ENCODE measurements at places on chromosomes 7 and 10.

DNA sequence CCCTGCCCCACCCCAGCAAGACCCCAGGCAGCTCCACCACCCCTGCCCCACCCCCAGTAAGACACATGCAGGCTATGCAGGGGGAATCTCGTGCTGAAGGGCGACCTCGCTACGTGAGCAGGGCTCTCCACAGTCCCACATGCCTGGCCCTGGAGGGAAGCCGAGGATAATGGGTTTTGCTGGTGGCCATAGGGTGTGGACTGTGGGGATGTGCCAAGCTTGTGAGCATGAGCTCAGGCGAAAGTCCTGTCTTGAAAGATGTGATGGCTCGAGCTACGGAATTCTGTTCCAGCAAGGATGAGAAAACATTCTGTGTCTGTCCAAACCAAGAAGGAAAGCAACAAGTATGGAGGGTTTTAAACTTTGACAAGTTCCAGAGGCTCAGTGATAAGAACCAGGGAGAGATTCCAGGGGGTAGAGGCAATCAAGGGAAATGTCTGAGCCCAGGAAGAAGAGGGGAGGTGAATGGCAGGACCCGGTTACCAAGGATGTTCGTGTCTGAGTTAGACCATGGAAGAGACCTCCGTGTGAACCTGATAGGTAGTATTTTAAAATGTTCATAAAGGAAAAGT lies 63.1 kb downstream of the PYROXD2 start:
- DNase-seq: no peak

GRCh38 chr10:8047452-8048280 lies 6.8 kb upstream of the GATA3 start:
- DNase-seq: no peak

DNA sequence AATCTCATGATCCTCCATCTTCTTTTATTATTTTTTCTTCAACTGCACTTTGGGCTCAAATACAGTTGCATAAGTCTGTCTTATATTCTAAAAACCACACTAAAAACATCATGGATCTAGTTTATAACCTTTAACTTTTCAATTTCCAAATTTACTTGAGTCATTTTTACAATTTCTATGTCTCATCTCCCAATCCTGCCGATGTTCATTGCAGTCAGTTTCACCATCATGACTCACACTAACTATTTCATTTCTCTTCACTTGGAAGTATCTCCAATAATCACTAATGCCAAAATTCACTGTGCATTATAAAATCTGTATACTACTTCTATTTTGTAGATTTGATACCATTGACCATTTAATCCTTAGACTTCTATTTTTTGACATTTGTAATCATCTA lies 806.9 kb upstream of the SORCS1 start:
- DNase-seq: no peak

GRCh38 chr7:129024125-129024524 lies 30.8 kb downstream of the TNPO3 start:
- DNase-seq: no peak

DNA sequence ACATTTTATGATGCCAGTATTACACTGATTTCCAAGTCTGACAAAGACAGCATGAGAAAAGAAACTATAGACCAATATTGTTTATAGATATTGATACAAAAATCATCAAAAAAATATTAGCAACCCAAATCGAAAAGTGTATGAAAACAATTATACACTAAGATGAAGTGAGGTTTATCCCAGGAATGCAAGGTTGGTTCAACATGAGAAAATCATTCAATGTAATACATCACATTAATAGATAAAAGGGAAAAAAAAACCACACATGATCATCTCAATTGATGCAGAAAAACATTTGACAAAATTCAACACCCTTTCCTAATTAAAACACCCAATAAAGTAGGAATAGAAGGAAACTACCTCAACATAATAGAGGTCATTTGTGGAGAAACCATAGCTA lies 153.9 kb downstream of the DNAJC1 start:
- no peak for DNase-seq

- DNase-seq: no peak
Measured at GRCh38 chr10:101238732-101239105, 9.5 kb upstream of the LBX1 start.

DNA sequence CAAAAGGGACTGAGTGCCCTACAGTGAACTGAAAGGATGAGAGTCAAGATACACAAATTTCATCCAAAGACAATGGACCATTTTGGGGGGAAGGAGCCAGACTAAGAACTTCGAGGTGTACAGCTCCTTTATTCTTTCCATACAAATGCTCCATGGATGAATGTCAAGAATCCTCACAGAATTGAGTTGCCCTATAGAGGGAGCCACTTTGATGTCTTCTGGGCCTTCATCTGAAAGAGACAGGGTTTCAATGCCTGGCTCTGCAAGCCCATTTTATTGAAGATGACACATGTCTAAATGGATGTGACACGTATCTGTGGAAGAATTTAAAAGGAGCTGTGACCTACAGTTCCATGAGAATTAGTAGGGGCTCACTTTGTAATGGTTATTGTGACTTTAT lies 32.0 kb upstream of the NRG3 start:
- DNase-seq: no peak

GRCh38 chr10:67288688-67289410 lies 363.0 kb downstream of the LRRTM3 start:
- no peak for DNase-seq

- no peak for DNase-seq
Measured at GRCh38 chr7:125136755-125137532, 207.3 kb upstream of the POT1 start.

DNA sequence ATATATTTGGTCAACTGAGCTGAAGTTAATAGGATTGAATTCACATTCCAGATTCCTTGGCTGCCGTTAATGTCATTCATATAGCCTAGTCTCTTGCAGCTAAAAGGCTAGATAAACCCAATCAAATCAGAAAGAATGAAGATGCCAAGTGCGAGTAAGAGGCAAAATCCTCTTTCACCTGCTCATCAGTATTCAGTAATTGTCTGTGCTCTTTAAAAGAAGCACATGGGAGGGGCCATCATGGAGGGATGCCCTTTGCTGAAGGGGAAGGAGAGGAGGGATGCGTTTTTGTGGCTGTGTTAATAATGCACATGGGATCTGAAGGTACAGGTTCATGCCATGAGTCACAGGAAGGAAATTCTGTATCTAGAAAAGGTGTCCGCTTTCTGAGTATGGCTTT lies 232.2 kb downstream of the TMEM178B start:
- no peak for DNase-seq

- DNase-seq: no peak
Measured at GRCh38 chr10:11898372-11899066, 75.4 kb downstream of the PROSER2 start.

GRCh38 chr10:32929634-32930033 lies 28.4 kb downstream of the ITGB1 start:
- no peak for DNase-seq

DNA sequence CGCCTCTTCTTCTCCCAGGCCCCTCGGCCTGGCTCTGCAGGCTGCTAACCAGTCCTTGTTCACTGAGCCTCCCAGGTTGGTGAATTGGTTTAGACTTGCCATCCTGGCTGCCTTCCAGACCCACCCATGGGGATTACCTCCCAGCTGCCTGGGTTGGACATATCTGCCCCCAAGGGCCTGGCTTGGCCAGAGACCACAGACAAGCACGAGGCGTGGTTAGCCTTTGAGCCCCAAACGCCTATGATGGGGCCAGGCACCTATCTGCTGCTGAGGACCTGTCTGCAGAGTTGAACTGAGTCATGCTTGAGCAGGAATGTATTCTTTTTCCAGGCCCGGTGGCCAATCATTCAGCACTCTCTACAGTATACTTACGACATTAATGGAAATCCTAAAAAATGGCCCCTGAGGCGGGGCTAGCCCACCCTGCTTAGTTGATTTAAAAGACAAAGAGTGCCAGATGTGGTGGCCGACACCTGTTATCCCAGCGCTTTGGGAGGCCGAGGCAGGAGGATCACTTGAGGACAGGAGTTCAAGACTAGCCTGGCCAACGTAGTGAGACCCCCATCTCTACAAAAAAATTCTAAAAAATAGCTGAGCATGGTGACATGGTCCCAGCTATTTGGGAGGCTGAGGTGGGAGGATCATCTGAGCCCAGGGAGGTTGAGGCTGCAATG lies 361.5 kb downstream of the FRMD4A start:
- DNase-seq: no peak

GRCh38 chr10:96618653-96619052 lies 31.8 kb upstream of the TM9SF3 start:
- no peak for DNase-seq

GRCh38 chr7:5526100-5526905 lies 102.7 kb upstream of the TNRC18 start:
- DNase-seq: no peak

DNA sequence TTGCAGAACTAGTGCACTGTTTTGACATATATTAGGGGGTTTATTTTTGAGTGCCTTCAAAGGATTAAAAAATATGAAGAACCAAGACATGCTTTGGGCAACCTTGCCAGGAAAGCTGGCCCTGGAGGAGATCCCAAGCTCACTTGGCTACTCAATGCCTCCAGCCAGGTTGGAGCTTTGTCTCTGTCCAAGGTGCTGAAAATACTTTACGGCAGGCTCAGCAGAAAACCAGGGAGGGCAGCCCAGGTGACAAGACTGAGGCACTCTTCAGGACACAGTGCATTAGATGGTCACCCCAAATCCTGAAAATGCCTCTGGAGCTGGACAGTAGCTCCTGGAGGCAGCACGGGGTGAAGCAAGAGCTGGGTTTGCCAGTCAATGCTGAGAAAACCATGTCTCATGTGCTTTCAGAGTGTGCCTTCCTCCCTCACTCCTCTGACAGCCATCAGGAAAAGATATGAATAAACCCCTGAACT lies 5.8 kb upstream of the KCNH2 start:
- no peak for DNase-seq

GRCh38 chr10:131068760-131069159 lies 242.8 kb downstream of the TCERG1L start:
- no peak for DNase-seq

GRCh38 chr10:119821182-119821581 lies 51.5 kb downstream of the MCMBP start:
- DNase-seq: no peak

- DNase-seq: no peak
Measured at GRCh38 chr10:77347052-77347451, 290.6 kb downstream of the KCNMA1 start.

- no peak for DNase-seq
Measured at GRCh38 chr7:157397731-157398691, 61.2 kb downstream of the DNAJB6 start.

GRCh38 chr10:103688491-103688890 lies 166.9 kb downstream of the SH3PXD2A start:
- no peak for DNase-seq

DNA sequence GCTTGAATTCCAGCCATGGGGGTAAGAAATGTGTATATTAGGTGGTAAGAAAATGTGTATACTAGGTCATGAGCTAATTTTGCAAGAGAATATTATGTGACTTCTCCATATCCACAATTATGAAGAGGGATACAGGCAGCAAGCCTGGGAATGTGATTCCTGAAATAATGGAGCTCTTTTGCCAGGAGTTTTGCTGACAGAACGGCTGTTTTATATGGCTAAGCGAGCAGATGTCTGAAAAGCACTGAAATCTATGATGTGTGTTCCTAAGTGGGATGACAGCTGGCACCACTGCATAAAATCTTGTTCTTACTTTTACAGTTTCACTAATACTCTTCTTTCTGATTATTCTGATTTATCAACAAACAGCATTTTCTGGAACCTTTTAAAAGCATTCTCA lies 386.0 kb upstream of the HPS1 start:
- no peak for DNase-seq

DNA sequence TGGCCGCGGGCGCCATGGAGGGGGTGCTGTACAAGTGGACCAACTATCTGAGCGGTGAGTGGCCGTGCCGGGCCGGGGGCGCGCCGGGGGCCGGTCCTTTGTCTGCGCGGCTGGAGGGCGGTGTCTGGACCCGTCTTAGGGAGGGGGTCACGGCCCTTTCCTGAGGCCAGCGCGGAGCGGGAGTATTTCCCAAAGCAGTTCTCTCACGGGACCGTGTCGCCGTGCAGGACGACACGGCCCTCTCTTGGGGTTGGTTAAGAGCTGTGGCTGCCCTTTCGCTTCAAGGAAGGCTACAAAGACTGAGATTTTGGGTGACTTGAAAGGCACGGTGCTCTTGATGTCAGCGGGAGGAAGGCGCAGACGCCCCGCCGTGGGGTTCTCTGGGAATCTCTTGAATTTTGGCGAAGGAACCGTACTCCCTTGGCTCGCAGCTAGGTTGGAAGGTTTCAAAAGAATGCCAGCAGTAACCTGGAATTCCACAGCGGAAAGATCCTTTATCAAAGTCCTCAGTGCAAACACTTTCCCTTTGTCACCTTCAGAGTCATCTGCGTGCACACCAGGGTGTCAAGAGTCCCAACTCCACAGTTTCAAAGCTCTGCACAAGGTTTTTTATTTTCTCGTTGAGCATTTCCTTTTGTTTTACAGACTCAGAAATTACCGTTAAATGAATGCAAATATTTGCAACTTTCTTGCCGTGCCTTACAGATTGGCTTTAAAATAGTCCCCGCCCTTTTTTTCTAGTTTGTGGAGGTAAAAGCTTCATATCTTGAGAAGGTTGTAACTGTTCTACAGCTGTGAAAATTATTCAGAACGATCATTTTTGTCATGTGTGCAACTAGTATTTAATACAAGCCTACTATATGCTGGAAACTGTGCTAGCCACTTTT lies 780 bp downstream of the PLEKHA8 start:
- DNase-seq: peak; percentile 31

DNA sequence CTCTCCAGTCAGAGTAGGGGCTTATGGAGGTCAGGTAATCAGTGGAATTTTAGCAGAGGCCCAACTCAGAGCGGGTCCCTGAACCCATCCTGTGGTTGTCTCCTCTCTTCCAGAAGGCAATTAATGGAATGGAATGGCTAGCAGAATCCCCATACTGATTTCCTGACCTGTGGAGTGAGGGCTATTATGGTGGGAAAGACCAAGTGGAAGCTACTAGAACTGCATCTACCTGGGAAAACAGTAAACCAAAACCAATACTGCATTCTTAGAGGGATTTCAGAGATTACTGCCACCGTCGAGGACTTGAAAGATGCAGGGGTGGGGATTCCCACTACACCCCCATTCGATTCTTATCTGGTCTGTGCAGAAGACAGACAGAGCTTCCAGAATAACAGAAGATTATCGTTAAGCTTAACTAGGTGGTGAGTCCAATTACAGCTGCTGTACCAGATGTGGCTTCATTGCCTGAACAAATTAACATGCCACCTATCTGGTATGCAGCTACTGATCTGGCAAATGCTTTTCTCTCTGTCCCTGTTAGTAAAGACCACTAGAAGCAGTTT lies 73.2 kb downstream of the LMBR1 start:
- no peak for DNase-seq
